ENCODE measurements at places on chromosomes 3 and 15.

GRCh38 chr3:76869726-76870384, 170.0 kb upstream of the ROBO2 start:
- no peak for DNase-seq

DNA sequence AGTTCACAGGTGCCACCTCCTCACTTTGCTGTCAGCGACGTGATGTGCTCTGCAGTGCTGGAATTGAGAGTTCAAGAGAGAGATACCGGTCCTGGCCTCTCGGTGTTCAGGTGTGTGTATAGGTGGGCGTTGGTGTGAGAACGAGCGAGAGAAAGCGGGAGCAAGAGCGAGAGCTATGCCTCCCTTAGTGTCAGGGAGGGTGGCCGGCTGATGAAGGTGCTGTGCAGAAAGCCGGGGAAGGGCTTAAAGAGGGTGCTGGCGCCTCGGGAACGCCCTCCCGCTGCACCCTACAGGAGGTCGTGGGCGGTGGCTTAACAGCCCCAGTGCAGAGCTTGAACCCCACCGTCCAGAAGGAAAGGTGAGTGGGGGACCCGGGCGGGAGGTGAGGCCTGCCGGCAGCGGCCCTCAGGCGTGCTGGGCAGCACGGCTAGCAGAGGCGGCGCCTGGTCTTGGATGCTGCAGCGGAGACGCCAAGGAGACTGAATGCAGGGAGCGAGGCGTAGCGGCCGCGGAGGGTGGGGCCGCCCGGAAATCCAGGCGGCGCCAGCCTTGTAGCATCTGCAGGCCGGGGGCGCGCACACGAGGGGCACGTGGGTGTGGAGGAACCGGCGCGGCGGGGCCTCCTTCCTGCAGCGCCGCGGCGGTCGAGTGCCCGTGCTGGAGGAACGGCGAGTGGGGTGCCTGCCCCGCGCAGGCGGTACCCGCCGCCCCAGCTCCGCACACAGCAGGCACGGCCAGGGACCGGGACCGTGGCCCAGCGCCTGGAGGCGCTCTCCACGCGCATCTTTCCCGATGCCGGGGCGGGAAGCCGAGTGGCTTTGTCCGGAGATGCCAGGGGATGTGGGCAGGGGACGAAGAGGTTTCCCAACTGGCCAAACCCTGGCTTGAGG, 246.8 kb upstream of the TOPAZ1 start:
- peak; percentile 37 for DNase-seq

GRCh38 chr15:90711418-90711824, 5.7 kb upstream of the BLM start:
- no peak for DNase-seq

GRCh38 chr3:143810953-143811265, 37.4 kb downstream of the SLC9A9 start:
- no peak for DNase-seq

GRCh38 chr15:70172124-70172523, 74.4 kb upstream of the TLE3 start:
- no peak for DNase-seq

GRCh38 chr3:31880020-31880419, 101.0 kb downstream of the OSBPL10 start:
- DNase-seq: peak; percentile 24

- no peak for DNase-seq
These were observed 17.8 kb downstream of the UBXN7 start for GRCh38 chr3:196414469-196414868.

- DNase-seq: no peak
These were observed 171.0 kb downstream of the CTNNB1 start for GRCh38 chr3:41370307-41370706.

DNA sequence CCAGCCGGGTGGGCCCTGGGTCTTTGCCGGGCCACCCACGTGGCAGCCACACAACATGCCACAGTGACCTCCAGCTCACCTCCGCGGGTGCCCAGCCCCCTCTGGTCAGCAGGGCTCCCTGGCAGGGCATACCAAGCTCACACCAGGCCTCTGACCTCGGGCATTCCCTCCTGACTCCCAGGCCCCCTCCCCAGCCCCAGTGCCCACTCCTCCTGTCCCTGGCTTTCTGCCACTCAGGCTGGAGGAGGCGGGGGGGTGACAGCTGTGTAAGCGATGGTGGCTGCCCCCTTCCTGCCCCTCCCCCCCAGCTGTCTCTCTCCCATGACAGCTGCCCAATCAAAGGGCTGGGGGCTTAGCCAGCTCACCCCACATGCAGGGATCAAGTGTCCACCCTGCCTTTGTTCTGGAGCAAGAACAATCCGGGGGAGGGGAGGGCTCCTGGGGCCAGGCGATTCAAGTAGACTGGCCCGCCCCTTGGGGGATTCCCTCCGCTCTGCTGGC, 3.3 kb downstream of the PCBP4 start:
- DNase-seq: no peak

GRCh38 chr3:152100491-152101132, 168.1 kb upstream of the MBNL1 start:
- DNase-seq: no peak

GRCh38 chr15:85624291-85624801, 170.4 kb downstream of the KLHL25 start:
- DNase-seq: peak; percentile 74

DNA sequence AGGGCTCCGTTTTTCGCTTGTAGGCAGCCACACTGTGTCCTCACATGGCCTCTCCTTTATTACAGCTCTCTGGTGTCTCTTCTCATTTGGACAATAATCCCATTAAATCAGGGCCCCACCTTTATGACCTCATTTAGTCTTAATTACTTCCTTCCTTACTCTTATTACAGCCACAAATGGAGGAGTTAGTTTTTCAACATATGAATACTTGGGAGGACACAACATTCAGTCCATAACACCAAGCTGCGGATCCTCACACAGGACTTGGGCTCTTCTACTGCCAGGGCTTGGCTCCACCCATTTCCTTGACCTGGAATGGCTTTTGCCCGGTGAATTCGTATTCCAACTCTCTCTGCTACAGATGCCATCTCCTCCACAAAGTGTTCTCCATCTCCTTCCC, 74.3 kb upstream of the SLC7A14 start:
- no peak for DNase-seq

DNA sequence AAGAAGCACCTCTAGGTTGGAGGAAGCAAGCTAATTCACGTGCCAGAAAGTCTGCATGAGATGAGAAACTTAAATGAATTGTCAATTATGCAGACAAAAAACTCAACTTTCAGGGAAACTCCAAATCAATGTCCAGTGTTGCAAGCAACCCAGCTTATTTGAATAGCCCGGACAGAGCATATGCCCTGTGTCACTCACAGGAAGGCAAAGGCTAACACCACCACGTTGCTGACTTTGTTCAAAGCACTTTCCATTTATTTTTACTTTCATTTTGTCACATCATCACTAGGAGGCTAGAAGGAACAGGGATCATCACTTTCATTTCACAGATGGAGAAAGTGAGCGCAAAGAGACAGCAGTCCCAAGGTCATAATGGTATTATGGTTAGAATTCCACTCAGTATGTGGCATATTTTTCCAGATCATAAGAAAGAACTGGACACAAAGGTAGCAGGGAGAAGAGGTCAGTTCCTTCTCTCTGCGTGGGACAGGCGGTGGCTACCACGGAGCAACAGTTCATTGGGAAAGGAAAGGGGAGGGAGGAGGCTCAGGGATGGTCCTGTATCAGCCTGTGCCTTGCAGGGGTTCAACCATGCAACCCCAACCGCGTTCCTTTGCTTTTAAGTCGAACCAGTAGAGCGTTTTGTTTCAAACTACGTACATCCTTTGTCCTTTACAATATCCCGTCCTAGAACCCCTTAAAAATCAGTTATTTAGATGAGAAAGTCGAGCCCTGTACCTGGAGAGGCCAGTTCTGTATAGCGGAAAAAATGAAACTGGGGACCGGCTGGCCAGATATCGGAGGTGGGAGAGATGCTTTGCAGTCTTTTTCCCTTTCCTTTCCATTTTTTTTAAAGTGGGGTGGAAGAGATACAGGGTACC, 1.1 kb downstream of the HEG1 start:
- DNase-seq: peak; percentile 76

GRCh38 chr3:58141766-58142345, 68.9 kb downstream of the DNASE1L3 start:
- DNase-seq: no peak

DNA sequence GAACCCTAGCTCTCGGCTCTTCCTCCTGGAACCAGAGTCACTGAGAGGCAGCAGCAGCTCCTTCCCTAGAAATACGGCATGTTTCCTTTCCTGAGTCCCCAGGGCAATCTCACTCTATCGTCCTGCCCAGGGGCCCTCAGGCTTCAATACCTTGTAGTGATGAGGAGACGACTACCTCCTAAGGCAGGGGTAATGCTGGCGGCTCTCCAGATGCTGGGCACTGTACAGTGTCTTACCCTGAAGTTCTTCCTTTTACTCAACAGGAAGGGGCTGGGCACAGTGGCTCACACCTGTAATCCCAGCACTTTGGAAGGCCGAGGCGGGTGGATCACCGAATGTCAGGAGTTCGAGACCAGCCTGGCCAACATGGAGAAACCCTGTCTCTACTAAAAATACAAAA, 13.5 kb downstream of the TMEM44 start:
- DNase-seq: no peak

DNA sequence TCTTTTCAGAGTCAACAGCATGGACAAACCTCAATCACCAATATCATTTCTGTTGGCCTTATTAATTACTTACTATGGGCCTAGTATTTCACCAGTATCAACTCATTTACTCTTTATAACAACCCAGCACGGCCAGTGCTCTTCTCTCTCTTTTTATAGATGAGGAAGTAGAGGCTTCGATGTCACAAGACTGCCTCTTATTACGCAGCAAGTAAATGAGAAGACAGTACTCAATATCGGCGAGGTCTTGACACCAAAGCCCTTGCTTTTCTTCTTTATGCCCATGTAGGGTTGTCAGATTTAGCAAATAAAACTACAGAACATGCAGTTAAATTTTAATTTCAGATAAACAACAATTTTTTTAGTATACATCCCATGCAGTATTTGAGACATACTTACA, 99.0 kb upstream of the KCNMB2 start:
- DNase-seq: no peak

- DNase-seq: no peak
These were observed 231.8 kb downstream of the TP63 start for GRCh38 chr3:189863031-189863430.

Measured in fibroblast of mammary gland (primary cell).